Hypothalamus (tissue), 51 donors: ENCODE measurements at places on chromosomes 11 and 22.

DNA sequence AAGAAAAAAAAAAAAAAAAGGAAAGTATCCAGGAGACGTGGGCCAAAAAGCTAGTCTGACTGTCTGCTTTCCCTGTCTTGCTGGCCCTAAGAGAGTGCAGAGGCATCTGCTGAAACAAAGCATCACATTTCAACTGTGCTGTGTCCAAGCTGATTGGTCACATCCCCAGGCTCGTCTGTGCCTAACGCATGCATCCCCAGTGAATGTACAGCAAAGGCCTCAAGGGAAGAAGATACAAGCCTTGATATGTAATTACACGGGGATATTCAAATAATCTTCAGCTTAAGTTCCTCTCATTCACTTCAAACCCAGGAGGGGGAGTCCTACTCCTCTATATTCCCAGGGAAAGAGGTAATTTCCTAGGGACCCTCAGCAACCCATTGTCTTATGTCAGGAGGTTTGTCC lies 5.4 kb upstream of the SORL1 start:
- DNase-seq, result no peak

DNA sequence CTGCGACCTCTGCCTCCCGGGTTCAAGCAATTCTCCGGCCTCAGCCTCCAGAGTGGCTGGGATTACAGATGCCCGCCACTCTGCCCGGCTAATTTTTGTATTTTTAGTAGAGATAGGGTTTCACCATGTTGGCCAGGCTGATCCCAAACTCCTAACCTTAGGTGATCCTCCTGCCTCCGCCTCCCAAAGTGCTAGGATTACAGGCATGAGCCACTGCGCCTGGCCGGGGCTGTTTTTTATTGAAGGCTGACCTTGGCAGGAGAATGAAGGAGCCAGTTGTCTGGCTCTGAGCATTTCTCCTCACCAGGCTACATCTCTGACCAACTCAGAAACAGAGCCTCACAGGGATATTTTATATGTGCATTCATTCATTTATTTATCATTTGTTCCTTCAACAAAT lies 2.3 kb downstream of the KIAA1671 start:
- no peak for DNase-seq

DNA sequence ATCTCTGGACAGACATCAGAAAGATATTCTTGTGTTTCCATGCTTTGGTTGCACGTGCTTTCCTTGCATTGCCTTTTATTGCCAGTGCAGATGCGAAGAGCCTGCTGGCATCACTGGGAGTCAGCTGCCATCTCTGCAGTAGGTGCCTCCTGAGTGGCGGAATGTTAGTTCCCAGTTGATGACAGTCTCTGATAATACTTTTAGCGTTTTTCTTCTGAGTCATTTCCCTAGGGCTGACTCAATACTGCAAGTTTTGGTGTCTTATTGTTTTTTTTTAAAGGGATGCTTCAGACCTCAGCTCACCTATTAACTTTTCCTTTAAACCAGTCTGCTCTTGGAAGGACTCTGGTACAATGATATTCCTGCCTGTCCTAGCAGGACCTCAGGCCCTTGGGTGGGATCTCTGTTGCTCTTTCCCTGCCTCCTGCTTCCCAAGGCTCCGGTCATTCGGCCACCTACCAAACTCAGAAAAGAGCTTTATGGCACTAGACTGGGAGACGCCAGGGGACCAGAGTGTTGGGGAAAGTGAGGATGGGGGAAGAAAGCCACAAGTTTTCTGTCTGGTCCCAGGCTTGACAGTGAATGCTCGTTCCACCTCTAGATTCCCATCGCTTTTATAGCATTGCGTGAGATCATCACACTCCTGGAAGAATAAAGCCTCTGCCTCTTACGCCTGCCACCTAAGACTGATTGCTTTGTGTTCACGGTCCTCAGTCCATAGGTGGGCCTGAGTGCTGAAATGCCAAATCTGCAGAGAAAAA lies 308.7 kb downstream of the DDX10 start:
- no peak for DNase-seq

GRCh38 chr11:114319716-114320328 lies 23.6 kb downstream of the NNMT start:
- DNase-seq, result no peak

DNA sequence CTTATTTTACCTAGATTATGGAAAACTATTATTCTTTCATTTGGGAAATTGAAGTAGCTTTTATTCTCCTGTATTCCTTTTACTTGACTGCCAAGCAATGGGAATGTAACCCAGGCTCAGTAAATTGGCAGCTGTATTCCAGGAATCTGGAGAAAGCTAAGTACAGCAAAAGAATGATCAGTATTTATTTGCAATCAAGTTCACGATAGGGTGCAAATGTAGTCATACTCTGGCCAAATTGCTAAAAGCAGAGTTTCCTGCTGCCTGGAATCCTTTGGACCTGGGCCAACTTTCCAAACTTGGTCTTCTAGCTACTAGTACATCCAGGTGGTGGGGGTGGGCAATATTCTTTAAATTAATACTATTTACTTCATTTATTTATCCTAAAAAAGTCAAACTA lies 286.0 kb upstream of the CTSC start:
- DNase-seq, result no peak

GRCh38 chr22:40525250-40525884 lies 111.2 kb downstream of the MRTFA start:
- DNase-seq, result no peak

GRCh38 chr22:27062910-27063309 lies 405.5 kb downstream of the MIAT start:
- no peak for DNase-seq

DNA sequence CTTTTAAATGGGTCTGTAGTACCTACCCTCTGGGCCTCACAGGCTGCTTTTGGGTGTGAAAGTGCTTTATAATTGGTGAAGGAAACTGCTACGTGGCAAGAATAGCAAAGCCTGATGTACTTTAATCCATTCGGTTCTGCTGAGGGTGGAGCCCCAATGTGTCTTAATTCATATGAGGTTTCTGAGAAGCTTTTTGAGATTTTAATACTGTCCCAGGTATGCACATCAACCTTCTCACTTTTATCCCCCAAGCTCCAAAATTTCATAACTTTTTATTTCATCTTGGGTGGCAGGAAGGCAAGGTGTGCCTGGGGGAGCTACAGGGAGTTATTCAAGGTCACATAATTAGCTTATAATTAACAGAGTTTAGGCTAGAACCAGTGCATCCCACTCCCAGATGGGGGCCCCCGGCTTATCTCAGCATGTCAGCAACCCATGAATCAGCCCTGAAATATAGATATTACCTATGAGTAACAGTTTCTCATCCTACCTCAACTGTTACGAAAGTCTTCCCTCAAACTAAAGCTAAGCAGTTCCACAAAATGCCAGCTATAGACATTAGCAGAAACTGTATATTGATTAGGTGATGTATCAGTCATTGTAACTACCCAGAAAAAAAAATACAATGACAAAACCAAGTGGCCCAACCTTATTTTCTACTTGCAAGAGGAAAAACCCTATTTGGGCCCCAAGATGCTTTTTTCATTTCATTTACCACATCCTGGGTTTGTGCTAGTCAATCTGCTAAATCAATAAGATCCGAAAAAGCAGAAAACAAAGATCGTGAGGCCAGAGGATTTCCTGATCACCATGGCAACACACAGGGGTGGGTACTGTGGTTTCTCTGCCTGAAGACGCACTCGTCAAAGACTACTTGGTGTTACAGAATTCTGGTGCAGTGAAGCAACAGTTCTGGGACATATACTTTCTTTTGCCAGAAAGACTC lies 26.7 kb downstream of the CD44 start:
- no peak for DNase-seq

- no peak for DNase-seq
Observed at GRCh38 chr11:7487360-7487759, 2.1 kb downstream of the OLFML1 start.

- DNase-seq, result no peak
Observed at GRCh38 chr22:36360871-36361383, 26.8 kb downstream of the MYH9 start.

DNA sequence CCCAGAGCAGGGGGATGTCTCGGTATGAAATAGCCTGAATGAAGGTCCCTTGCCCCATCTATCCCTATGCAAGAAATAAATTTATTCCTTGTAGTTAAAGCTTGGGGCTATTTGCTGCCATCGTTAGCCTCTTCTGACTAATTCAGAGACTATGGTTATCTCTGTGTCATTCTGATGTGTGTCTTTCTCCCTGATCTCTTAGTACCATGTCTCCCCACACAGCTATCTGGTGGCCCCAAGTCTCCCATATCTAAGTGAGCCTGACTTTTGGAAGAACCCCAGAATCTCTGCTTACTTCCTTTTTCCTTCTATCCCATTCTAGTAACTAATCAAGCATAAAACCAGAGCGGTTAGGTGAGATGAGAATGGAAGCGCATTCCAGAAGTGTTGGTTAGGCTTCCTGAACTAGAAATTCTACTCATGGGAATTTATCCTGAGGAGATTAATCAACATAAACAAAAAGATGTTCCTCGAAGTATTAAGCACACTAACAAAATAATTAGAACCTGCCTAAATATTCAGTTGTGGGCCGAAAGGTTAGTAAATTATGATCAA lies 71.4 kb upstream of the BMAL1 start:
- no peak for DNase-seq

- DNase-seq, result no peak
Observed at GRCh38 chr11:40393511-40393910, 1065.9 kb downstream of the LRRC4C start.

DNA sequence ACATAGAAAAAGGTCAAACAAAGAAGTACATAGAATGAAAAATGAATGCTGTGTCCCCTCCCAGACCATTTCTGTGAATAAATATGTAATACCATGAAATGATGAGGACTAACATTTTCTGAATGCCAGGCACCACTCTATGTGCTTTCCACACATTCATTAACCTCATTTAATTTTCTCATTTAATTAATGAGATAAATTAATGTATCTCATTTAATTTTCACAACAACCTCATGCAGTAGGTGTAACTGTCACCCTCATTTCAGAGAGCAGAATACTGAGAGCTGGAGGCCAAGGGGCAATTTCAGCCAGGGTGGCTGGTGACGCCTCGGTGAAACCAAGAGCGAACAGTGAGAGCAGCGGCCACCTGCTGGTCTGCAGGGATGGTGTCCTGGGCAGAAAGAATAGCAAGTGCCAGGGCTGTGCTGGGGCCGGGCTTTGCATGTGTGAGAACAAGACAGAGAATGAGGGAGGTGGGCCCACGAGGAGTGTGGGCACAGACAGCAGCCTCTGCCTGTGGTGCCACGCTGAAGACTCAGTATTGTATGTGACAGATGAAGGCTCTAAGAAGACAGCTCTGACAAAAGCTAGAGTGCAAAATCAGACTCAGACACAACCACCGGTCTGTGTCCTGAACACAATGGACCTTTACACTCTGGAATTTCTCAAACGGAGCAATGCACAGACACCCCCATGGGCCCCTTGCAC lies 1.8 kb upstream of the SERPIND1 start:
- DNase-seq, result no peak

GRCh38 chr11:59463190-59463641 lies 6.5 kb downstream of the OR4D6 start:
- DNase-seq, result no peak

GRCh38 chr22:26409719-26410335 lies 19.2 kb upstream of the ASPHD2 start:
- no peak for DNase-seq

DNA sequence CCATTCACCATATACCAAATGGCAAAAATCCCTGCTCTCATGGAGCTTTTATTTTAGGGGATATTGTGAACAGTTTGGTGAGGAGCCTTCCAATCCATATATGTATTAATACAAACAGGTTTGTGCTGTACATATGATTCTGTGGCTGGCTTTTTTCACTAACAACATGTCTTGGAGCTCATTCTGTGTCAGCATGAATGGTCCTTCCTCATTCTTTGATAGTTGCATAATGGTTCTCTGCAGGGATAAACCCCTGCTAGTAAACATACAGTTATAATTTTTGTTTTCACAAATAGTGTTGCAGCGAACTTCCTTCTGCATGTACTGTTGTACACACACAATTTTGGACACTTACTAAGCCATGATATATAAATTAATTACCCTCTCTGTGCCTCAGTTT lies 8.3 kb downstream of the PRR5L start:
- no peak for DNase-seq

DNA sequence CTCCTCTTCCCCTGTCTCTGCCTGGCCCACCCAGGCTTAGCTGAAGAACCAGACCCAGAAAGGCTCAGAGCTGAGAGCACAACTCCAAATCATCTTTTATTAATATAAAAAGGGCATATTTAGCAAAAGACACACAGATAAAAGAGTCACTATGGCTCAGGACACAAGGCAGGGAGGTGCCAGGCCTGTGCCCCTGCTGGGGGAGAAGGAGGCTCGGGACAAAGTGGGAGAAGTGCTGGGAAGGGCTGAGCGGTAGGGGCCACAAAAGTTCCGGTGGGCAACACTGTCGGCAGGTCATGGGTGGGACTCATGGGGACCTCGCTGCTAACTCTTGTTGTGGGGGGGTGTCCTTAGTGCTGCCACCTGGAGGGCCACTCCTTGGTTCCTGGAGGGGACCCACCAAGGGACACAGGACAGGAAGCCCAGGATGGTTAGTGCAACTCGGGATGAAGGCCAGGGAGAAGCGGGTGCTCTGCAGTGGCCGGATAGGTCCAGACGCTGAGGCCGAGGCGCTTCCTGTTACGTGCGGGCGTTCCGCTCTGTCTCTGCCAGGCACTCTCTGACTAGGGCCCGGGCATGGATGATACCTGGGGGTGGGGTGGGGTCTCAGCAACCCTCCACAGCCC lies 1.4 kb upstream of the PITPNM1 start:
- no peak for DNase-seq

DNA sequence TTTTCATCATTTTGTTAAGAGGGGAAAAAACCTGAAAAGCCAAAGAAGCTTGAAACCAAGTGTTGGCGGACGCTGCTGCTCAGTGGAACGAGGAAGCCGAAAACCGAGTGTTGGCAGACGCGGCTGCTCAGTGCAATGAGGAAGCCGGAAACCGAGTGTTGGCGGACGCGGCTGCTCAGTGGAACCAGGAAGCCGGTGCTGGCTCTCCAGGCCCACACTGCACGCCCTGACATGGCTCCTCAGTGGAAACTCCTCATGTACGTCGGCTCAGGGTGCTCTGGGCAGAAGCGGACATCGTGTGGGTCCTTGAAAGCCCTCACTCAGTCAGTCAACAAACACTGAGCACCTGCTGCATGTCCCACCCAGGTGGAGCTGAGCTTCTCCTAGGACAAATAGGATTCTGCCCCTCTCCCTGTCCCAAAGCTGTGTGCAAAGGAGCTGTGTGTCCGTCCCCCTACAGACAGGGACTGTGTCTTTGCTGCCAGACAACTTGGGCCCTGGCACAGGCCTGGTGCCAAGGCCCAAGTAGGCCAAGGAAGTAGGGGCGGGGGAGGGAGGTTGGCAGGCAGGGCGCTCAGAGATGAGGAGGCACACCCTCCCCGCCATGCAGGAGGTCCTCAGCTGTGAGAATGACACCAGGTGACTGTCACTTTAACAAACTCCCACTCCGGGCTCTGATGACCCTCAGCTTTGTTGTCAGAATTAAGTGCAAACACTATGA lies 37.3 kb downstream of the PHF21B start:
- peak; percentile 32 for DNase-seq
